Left lobe of liver (tissue), 2 donors: ENCODE measurements at places on chromosomes 16 and 17.
A peak's percentile ranks its signal among the peaks of the same experiment; 100 is the strongest.

DNA sequence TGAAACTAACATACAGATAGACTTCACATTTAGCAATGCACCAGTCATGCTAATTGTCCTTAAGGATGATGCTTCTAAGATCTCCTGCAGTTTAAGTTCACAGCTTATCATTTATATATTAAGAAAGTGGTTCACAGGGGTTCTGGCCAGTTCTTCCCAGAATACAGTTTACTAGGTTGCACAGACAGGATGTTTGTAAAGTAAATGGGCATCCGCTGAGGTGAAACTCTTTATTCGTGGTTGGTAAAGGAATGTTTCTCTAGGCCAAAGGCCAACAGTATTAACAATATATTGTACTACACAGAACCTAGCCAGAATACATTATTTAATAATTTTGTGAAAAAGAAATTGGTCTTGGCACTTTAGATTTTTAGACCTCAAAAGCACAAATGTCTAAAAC lies 1427.3 kb downstream of the CDH8 start:
- no peak for DNase-seq

DNA sequence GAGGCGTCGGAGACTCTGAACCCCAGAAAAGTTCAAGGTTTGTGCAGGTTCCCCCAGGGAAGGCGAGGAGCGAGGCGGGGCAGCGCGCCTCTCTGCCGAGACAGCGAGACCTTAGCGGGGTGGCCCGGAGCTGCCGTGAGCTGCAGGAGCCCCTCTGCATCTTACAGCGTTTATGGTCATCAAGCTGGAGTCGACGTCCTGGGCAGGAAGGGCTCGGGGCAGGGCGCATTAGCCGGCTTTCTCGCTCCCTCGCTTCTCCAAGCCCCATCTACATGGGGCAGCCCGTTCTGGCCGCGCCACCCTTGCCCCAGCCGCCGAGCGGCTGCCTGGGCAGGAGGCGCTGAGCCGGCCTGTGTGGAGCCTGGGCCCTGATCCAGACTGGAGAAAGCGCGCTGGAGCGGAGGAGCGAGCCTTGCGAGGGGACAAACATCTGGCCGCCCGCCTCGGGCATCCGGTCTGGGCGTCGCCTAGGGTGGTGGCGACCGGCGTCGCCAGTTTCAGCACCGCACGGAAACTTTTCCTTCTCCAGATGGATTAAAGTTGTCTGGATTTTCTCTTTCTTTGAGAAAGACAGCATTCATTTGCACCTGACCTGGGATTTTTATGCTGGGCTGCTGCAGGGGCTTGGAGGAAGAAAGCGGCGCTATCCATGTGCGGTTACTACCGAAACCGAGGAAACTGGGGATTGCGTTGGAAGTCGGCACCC lies 750 bp downstream of the TMEM132E start:
- DNase-seq, result peak; percentile 50

DNA sequence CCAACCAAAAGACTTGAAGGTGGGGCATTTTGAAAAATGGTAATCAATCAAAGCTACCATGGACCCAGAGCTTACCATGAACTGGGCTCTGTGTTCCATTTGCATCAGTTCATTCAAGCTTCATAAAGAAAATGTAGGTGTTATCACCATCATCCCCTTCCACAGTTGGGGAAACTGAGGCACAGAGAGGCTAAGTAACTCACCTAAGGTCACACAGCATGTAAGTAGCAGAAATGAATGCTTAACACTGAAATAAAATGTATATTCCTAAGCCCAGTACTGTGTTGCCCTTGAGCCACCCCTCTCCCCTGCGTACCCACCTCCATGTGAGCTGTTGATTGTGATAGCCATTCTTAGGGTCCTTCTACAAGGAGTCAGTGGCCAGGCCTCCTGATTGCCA lies 83.6 kb downstream of the VAT1L start:
- DNase-seq, result no peak

DNA sequence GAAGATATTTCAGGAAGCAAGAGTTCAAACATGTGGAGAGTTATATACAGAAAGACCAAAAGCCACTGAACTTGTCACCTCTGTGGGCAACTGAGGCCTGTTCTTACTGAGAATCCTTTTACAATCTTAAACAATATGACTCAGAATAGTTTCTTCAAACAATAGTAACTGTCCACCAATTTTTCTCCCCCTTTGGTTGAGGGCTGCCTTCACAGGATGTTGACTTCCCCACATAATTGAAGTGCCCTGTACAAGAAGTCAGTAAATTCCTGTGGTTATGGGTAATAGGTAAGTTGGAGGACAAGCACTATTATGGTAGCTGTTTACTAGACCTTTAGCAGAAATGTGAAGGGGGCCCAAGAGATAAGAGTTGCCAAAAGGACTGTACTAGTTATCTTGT lies 215.8 kb downstream of the CDH8 start:
- no peak for DNase-seq

DNA sequence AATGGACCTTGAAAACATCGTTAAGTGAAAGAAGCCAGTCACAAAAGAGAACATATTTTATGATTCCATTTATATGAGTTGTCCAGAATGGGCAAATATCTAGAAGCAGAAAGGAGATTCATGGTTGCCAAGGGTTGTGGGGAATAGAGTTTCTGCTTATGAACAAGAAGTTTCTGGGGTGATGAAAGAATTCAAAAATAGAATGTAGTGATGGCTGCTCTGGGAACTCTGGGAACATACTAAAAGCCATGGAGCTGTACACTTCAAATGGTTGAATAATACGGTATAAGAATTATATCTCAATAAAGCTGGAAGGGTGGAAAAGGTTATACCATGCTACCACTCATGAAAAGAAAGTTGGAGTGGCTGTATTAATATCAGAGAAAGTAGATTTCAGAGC lies 18.5 kb downstream of the AKTIP start:
- no peak for DNase-seq

DNA sequence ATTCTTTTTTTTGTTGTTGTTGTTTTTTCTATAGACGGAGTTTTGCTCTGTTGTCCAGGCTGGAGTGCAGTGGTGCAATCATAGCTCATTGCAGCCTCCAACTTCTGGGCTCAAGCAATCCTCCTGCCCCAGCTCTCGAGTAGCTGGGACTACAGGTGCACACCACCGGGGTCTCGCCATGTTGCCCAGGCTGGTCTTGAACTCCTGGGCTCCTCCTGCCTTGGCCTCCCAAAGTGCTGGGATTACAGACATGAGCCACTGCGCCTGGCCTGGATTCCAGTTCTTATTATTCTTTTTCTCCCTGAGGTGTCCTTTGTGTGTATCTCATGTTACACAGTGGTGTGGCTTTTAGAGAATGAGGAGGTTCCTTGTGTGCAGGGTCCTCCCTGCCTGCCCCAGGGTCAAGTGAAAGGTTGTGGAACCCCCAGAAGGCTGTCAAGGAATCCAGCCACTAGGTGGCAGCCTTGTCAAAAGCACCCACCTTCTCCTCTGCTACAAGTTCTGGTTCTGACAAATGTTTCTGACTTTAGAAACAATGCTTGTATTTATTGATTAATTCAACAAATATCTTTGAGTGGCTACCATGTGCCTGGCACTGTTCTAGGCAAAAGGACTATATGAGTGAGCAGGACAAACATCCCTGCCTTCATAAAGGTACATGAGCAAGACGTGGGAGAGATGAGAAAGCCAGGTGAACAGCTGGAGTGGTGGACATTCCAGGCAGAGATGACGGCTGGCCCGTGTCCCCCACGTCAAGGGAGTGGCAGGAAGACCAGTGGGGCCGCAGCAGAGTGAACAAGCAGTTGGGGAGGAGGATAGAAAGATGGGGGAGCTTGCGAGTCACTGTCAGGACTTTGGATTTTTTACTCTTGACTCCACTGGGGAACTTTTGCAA lies 112.4 kb downstream of the SPECC1 start:
- peak; percentile 51 for DNase-seq

DNA sequence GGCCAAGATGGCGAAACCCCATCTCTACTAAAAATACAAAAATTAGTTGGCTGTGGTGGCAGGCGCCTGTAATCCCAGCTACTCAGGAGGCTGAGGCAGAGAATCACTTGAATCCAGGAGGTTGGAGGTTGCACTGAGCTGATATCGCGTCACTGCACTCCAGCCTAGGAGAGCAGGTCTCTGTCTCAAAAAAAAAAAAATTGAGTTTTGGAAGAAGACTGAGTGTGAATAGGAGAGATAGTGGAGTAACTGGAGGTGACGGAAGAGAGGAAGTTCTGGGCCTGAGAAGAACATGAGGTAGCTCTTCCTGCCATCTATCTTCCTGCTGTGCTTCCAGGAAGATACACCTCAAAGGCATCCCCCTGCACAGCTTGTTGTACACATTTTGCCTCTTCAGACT lies 11.4 kb downstream of the HOXB1 start:
- DNase-seq, result no peak

DNA sequence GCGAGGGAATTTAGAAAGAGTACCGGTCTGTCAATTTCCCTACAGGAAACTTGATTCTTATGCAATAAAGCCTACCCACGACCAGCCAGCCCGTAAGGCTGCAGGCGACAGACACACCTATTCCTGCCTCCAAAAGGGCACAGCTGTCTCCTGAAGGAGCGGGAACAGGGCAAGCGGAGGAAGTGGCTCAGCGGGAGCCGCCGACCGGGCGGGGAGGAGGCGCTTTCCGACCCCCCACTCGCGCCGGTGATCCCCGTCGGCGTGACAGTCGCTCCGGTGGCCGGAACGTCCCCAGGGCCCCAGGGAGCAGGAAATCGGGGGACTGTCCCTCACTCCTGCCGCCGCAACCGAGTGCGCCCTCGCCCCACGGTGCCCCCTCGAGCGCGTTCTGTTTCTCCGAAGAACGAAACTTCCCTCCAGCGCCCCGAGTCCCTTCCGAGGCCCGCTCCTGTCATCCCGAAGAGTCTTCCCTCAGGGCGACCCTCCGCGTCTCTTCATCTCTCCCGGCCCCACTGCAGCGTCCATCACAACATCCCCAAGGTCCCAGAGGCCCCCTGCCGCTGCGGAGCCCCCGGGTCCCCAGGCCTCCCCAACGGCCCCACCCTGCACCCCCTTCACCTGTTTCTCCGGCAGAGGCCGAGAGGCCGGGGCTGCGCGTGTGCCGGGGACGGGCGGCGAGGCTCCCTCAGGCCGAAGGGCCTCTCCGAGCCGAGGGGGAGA lies 421 bp downstream of the STAT3 start:
- peak; percentile 64 for DNase-seq

- DNase-seq, result no peak
Measured at GRCh38 chr17:31327534-31328159, 6.2 kb upstream of the EVI2A start.

GRCh38 chr17:65813306-65813705 lies 251.9 kb upstream of the AXIN2 start:
- DNase-seq, result no peak

GRCh38 chr16:65289022-65289421 lies 167.2 kb upstream of the CDH11 start:
- DNase-seq, result no peak

- DNase-seq, result no peak
Measured at GRCh38 chr17:45096141-45096540, 35.0 kb downstream of the NMT1 start.

GRCh38 chr16:24900230-24900629 lies 54.5 kb downstream of the SLC5A11 start:
- DNase-seq, result no peak

GRCh38 chr17:74522381-74523105 lies 8.7 kb downstream of the CD300LB start:
- DNase-seq, result peak; percentile 43

- DNase-seq, result no peak
Measured at GRCh38 chr17:16361874-16362273, 8.6 kb upstream of the CENPV start.

DNA sequence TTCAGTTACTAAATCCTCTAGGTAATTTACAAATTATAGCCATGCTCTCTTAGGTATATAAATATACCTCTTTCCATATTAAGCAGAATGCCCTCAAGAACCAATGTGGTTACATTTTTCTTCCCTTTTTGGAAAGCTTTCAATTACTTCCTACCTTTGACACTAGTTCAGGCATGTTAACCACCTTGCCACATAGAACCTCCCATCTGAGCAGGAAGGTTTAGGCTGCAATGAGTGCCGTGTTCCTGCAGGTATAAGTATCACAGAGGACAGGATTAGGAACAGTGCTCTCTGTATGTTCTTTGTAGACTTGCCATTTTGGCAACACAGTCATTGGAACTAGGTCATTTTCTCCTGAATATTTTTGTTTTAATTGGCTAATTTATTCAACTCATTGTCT lies 20.1 kb downstream of the KRT25 start:
- DNase-seq, result no peak

DNA sequence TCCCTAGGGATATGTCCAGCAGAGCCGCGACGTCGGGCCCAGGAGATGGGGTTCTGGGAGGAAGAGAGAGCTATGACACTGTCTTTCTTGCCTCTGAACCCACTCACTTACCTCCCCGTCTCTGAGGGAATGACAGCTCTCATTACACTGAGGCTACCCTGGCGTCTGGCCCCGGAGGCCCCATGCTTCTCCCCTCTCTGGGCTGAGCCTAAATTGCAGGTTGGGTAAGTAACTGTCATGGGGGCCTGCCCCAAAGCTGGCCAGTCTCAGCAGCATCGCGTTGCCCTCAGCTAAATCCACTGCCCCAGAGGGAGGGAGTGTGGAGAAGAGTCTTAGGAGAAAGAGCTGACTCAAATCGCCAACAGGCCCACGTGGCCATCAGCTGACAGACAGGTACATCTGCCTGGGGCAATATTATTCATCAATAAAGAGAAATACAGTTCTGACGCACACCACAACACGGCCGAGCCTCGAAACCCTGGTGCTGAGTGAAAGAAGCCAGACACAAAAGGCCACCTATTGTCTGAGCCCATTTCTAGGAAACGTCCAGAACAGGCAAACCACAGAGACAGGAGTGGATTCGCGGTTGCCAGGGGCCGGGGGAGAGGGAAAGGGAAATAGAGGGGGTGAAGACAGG lies 156.4 kb downstream of the C16orf95 start:
- no peak for DNase-seq

- no peak for DNase-seq
Measured at GRCh38 chr17:4584101-4584916, at the start of gene SMTNL2. Gene SMTNL2 (plus strand): TSS chr17:4584529. CDS start chr17:4584606, 77 bp downstream.

DNA sequence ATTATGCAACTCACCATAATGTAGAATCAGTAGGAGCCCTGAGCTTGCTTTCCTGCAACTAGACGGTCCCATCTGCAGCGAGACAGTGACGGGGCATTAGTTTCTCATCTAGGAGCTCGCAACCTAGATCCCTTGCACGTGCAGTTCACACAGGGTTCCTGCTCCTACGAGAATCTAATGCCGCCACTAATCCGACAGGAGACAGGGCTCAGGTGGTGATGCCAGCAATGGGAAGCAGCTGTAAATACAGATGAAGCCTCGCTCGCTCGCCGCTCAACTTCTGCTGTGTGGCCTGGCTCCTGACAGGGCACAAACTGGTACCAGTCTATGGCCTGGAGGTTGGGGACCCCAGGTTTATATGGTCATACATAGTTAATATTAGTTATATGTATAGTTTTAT lies 394.5 kb downstream of the NPIPA8 start:
- no peak for DNase-seq

GRCh38 chr16:74281300-74281699 lies 15.3 kb upstream of the PSMD7 start:
- no peak for DNase-seq

- DNase-seq, result no peak
Measured at GRCh38 chr16:87222335-87222734, 94.9 kb downstream of the C16orf95 start.

- no peak for DNase-seq
Measured at GRCh38 chr16:57562066-57562465, 19.6 kb downstream of the ADGRG5 start.

- no peak for DNase-seq
Measured at GRCh38 chr17:78862073-78863023, 21.7 kb upstream of the USP36 start.

- DNase-seq, result no peak
Measured at GRCh38 chr16:71339236-71340171, 19.0 kb upstream of the CALB2 start.

- DNase-seq, result peak; percentile 79
Measured at GRCh38 chr16:88665148-88665547, 2.3 kb upstream of the MVD start.

GRCh38 chr17:69602972-69603371 lies 188.5 kb downstream of the MAP2K6 start:
- no peak for DNase-seq
